ENCODE measurements at places on chromosomes 1 and 21.

DNA sequence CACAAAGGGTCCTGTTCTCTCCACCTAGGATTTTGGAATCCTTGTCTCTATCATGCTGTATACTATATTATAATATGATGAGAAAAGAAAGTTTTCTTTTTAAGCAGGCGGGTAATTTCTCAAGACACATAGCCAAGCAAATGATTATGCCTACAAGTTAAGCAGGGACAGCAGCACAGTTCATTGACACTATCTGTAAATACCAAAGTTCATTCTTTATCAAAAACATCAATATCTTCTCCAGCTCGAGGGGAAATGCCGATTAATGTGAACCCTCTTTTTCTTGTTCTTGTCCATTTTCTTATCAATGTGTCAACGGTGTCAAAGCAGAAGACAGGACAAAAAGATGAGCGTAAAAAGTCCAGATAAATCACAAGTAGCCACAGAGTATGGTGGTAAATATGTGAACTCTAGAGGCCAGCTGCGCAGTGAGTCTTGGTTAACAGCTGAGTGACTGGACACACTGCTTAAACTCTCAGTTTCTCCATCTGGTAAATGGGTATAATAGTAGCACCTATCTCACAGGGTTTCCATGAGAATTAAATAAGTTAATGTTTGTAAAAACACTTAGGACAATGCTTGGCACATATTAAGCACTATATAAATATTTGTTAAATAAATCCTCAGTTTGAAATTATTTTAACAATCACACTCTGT lies 30.9 kb downstream of the LPAR3 start:
- no peak for DNase-seq

DNA sequence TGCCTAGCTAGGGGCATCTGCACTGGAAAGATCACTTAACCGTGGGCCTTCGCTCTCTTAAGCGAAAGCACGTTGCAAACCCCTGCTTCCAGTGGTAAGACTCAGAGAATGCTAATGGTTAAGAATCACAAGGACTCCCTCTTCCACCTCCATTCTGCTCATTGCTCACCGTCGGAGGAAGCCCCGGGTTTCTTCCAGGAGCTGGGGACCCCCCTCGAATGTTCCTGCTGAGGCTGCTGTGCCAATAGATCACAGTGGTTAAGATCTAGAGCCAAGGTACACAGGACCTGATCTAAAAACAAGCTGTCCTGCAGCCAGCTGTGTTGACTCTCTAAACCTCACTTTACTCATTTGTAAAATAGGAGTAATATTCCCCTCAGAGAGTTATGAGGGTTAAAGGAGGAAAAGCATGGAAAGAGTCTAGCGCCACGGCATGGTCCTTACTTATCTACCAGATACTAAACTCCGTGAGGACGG lies 765 bp downstream of the VAMP3 start:
- DNase-seq = no peak

GRCh38 chr1:94416901-94417727 lies 1.1 kb upstream of the ABCD3 start:
- peak; percentile 49 for DNase-seq

DNA sequence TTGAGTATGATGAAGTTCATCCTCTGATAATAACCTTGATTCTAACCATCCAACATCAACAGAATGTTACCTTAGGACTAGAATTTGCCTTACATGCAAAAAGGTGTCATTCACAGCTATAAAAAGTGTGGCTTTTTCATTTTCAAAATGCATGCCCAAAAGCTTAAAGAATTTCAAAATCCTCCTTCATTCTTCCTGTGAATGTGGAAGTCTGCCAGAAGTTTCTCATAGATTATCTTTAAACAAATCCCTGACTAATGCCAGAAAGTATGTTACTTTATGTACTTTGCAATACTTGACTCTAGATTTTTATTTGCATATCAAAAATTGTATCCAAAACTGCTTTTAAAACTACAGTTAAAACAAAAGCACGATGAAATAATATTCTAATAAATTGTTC lies 270.6 kb upstream of the ZRANB2 start:
- no peak for DNase-seq

GRCh38 chr1:158272681-158273080 lies 17.0 kb upstream of the CD1C start:
- no peak for DNase-seq

- DNase-seq = no peak
Observed at GRCh38 chr1:195373856-195374255, 1234.4 kb downstream of the KCNT2 start.

- DNase-seq = no peak
Observed at GRCh38 chr1:71074681-71075080, 6.2 kb downstream of the ZRANB2 start.

- peak; percentile 33 for DNase-seq
Observed at GRCh38 chr21:33403786-33404585, 773 bp downstream of the IFNGR2 start.

DNA sequence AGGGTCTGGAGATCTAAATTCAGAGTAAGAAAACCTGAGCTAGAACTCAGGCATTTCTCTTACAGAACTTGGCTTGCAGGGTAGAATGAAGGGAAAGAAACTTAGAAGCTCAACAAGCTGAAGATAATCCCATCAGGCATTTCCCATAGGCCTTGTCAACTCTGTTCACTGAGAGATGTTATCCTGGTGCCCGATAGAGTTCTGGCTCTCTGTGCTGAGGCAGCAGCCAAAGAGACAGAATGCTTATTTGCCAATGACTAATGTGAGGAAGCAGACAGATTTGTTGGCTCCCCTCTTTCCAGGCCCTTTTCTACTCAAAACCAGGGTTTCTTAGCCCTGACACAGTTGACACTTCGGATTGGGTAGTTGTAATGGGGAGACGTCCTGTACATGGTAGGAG lies 22.3 kb upstream of the TRIM45 start:
- DNase-seq = no peak

GRCh38 chr1:221777431-221778072 lies 35.7 kb upstream of the DUSP10 start:
- DNase-seq = no peak

DNA sequence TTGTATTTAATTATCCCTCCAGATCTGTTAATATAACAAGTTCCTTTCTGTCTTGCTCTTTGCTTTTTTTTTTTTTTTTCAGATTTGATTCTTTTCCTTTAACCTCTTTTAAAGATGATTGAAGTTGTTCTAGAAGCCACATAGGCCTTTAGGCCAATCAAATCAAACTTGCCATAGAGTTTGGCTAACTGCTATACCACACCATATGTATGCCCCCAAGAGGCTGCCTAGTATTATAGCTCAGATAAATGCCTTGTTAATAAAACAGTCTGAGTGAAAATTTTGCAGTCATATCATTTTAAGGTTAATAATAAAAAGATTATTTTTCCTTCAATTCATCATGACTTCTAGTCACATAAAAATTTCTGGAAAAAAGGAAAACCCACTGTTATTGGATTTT lies 696.0 kb upstream of the CHRM3 start:
- no peak for DNase-seq

DNA sequence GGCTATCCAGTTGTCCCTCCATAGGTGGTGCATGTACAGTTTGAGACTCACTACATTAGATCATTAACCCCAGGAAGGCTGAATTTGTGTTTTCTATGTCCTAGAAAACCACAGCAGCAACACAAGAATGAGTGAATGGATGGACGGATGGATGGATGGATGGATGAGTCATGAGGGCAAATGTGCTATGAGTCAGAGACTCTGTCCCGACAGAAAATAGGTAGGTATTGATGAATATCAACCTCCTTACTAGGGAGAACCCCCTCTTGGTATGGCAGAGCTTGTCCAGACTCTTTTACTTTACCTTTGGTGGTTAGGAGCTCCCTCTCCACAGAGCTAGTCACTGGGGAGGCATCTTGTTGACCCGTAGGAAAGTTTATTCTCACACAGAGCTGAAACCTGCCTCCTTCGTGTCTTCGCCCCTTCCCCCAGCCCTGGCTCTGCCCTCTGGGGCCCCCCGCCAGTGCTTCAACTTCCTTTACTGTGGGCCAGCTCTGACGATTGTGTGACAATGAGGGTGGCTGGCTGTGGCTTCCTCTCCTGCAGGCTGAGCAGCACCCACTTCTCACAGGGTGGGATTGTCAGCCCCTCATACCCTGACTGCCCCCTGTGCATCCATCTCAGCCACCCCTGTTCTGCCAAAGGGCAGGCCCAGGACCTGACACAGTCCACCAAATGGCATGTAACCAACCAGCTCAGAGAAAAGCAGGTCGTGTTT lies 145.2 kb downstream of the FOXD2 start:
- DNase-seq = no peak

- no peak for DNase-seq
Observed at GRCh38 chr1:230403442-230403841, 22.7 kb downstream of the PGBD5 start.

- DNase-seq = peak; percentile 51
Observed at GRCh38 chr1:230176871-230177411, 109.9 kb downstream of the GALNT2 start.

- DNase-seq = no peak
Observed at GRCh38 chr1:63928186-63929105, 154.6 kb downstream of the ROR1 start.

- no peak for DNase-seq
Observed at GRCh38 chr1:228903434-228904071, 168.3 kb downstream of the RHOU start.

- no peak for DNase-seq
Observed at GRCh38 chr1:116772648-116773045, 18.4 kb downstream of the CD2 start.

- no peak for DNase-seq
Observed at GRCh38 chr1:223765036-223765718, 52.8 kb downstream of the CAPN2 start.

GRCh38 chr1:20589331-20590278 lies 708 bp downstream of the CDA start:
- no peak for DNase-seq

- no peak for DNase-seq
Observed at GRCh38 chr1:184287001-184287400, 99.8 kb upstream of the C1orf21 start.

- no peak for DNase-seq
Observed at GRCh38 chr1:65393347-65393746, 27.1 kb upstream of the LEPR start.

GRCh38 chr1:53619367-53620060 lies 119.5 kb downstream of the GLIS1 start:
- no peak for DNase-seq
